ENCODE measurements at places on chromosomes 1 and 21.

GRCh38 chr1:153292185-153292584 lies 20.6 kb downstream of the PGLYRP3 start:
- no peak for DNase-seq

DNA sequence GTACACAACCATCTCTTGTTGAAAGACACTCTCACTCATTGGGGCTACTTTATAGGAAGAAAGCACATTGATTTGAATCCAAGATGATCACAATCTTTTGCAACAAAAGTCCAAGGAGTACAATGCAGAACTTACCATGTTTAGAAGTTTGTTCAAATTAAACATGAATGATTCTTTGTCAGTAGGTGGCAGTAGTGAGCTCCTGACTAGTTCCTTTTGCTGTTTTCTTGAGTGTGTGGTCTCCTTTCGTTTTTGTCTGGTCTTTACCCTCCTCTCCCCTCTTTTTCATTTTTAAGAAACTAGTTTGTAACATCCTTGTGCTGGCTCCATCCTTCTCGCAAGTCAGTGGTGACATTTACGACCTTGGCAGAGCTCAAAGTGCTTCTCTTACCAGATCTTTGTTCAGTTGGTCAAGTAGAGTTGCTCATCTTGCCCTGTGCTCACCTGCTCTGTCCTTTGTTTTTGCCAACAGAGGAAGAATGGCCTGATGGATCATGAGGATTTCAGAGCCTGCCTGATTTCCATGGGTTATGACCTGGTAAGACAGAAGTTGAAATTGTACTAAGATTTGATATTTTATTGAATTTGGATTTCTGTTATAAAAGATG lies 35.7 kb upstream of the MTR start:
- no peak for DNase-seq

- DNase-seq, result no peak
Observed at GRCh38 chr1:243791586-243792267, 58.3 kb downstream of the AKT3 start.

- DNase-seq, result peak; percentile 49
Observed at GRCh38 chr1:161185282-161185682, 8.0 kb upstream of the B4GALT3 start.

GRCh38 chr1:75543705-75544104 lies 67.2 kb downstream of the SLC44A5 start:
- DNase-seq, result no peak

GRCh38 chr1:204127597-204128242 lies 24.1 kb downstream of the ETNK2 start:
- DNase-seq, result no peak

DNA sequence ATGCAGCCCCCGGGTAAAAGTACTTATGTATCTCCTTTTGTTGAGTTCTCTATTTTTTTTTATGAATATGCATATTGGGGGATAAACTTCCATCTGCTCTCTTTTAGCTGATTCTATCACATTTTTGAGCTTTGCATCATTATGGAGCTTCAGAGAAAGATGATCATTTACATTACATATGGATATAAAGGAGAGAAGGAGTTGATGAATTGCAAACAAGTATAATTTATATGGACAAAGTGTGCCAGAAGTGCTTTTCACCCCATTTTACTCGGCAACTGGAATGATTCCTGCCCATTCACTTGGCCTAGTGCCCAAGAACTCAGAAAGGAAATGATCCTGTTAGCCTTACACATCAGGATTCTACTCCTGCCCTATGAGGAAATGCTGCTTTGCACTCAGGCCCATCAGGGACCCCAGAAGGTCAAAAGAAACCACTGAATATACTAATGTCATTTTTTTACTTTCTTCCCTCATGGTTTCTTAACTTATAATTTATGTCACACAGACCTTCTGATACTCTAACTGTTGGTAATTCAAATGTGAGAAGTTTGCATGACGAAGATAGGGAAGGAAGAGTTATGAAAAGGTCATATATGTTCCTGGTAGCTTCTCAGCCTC lies 65.6 kb downstream of the SAMSN1 start:
- no peak for DNase-seq

DNA sequence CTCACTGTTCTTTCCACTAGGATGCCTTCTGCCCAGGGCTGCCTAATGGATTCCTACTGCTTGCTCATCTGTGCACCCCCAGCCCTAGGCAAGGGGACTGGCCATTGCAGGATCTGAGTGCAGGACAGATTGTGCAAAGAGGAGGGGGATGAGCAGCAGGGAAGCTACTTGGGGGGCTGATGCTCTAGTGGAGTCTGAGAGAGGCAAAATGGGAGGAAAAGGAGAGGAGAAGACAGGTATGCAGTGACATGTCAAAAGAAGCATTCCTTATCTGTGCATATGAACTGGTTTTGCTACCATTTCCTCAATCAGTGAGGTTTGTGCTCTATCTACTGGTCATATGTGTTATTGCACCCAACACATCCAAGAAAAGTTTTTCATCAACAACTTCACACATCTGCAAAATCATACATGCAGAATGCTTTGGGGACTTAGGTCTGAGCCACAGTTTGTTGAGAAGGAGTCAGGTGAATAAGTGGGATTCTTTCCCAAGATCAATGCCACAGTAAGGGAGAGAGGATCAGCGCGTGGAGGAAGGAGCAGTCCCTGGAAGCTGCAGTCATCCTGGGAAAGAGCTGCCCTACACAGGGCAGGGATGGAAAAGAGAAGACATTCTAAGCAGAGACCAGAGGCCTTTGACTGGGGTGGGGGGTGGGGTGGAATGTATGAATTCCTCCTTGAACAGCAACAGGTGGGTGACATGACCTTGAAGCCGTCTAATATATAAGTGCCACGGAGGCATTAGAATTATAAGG lies 14.4 kb downstream of the SLC5A9 start:
- DNase-seq, result no peak

DNA sequence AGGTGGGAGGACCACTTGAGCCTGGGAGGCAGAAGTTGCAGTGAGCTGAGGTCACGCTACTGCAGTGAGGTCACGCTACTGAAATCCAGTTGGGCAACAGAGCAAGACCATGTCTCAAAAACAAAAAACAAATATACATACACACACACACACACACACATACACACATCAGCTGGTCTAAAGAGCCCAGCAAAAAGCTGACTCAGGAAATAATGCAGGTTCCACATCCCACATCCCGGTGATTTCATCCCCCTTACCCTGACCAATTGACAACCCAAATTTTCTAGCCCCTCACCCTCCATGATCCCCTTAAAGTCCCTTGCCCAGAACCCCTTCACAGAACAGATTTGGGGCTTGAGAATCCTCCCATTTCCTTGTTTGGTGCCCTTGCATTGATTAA lies 11.9 kb upstream of the CFHR4 start:
- DNase-seq, result no peak

DNA sequence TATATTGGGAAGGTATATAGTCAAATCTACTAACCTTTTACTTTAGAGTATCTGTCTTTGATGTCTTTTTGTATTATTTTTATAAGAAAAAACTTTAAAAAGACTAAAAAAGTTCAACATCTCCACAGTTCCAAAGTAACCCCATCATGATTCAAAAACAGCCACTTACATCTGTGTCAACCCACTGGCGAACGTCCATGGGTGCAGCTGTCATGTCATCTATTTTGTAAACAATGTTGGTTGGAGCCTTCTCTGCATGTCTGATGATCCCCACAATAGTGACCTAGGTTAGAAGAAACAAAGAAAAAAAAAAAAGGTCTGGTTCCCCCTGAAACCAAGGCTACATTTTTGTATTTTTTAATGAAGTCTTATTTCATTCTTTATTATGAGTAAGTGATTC lies 28.0 kb upstream of the SMPDL3B start:
- no peak for DNase-seq

- no peak for DNase-seq
Observed at GRCh38 chr1:31214316-31215064, 25.2 kb downstream of the NKAIN1 start.

GRCh38 chr1:169117599-169117998 lies 11.1 kb downstream of the ATP1B1 start:
- no peak for DNase-seq

DNA sequence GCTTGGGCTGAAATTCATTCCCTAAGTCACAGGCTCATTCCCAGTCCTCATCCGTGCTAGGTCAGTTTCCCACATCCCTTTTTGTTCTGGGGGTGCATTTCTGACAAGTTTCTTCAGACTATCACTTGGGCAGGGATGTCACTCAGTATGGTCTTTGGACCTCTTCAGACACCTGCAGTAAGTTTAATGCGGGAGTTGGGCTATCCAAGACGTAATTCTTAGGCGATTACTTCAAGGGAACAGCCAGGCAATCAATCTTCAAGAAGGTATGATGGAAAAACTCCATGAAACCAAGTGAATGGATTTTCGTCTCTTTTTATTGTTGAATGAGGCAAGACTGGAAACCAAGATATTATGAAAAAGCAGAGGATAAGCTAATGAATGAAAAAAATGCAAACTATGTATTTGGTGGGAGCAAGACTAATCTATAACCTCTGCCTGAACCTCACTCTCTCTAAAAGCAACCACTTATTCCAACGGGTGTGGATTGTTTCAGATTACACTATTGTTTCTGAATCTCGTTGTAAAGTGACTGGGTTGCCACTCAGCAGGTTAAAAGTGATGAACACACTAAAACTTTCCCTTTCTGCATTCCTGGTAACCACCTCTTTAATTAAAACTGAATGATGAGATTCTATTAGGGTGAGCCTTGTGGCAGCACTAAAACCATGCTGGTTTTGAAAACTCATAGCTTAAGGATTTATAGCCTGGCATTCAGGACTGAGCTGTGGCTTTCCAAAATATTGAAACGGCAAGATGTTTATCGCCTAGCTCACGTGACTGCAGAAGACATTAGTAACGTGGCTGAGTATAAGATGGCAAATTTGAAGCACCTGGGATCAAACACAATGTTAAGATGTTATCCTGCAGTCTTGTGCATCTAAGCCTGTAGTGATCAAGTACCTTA lies 1.1 kb downstream of the RASAL2 start:
- no peak for DNase-seq

DNA sequence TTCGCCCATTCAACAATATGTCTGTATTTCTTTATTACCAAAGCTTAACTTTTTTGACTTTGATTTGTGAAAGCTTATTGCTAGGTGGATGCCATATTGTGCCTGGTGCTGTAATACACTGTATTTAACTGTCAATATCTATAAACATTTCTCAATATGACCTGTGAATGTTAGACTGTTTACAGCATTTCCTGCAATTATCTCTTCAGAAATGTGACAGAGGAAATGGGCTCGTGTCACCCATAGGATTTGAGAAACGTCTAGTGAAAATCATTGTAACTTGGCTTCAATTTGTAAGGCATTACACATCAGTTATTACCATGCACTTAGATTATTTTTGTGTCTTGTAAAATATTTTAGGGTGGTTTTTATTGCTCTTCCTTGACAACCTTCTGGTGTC lies 237.8 kb upstream of the ADGRL2 start:
- DNase-seq, result no peak

DNA sequence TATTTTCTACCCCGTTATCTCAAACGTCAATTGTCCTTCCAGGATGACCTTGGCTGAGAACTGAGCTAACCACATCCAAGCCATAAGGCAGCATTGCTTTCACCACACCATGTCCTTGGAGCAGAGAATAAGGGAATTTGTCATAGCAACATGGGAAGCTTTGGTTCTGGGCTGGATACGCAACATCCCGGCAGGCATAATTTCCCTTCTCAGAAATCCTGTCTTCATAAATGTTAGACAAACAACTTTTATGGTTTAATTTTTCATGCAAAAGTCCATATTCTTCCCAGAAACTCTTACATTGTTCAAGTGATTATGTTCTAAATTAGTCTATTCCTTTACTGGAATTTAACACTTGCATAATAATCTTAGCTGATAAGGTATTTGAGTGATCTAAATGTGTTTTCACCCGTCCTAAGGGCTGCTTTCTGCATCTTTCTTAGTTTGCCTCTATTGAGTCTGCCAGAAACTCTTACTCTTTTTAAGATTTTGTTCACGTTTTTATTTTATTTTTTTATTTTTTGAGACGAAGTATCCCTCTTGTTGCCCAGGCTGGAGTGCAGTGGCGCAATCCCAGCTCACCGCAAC lies 51.8 kb downstream of the KCNJ15 start:
- no peak for DNase-seq

GRCh38 chr1:7550261-7550865 lies 220.7 kb upstream of the VAMP3 start:
- no peak for DNase-seq

- no peak for DNase-seq
Observed at GRCh38 chr1:204407295-204407971, 4.2 kb downstream of the PPP1R15B start.

DNA sequence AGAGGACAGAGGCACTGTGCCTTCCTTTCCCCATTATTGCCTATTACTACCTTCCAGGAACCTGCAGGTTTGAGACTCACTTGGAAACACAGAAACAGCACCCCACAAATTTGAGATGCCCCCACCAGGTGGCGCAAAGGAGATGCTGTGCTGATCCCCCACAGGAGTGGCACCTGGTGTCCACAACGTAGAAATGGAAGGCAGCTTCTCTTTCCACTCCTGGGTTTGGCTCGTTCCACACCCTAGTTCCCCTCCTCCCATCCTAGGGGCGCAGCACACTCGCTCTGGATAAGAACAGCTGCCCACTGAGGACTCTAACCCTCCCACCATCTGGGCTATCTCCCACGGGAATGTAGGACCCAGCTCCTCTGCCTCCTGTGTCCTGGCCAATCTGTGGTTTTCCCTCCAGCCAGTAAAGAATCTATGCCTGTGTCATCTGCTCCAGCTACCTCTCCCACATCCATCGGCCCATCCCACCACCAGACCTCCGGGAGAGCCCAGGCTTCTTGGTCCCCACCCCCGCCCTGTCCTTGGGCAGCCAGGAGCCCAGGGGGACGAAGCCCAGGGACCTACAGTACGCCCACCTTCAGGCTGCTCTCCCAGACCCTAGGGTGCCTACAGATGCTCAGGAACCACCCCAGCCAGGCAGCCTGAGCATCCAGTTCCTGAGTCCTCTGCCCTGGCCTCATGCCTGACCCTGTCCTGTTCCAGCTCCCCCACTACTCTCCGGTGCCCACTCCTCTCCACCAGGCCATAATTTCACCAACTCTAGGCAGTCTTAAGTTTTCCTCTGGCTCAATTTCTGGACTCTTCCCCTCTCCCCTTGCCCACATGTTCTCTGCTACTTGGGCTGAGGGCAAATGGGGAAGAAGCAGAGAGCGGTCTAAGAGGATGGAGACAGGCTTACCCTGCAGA lies 549 bp downstream of the THBS3 start:
- DNase-seq, result peak; percentile 61

DNA sequence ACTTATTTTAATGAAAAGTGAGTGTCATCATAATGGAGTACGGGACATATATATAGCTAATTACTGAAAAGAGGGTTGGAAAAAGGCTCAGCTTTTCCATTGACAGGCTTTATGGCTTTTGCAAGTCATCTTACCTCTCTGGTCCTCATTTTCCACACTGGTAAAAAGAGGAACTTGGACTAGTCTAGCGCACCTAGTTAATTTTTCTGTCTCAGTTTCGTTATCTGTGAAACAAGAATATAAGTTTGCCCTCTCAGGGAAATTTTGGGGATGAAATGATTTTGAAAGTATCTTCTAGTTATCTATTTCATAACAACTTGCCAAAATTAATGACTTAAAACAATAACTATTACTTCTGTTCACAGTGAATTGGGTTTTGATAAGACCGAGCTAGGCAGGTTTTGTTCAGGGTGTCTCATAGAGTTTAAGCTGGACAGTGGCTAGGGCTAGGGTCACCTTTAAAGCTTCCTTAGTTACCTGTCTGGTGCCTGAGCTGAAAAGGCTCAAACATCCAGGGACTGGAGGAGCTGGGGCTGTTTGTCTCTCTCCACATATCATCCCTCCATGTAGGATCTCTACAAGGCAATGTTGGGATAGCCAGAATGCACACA lies 91.7 kb downstream of the TYW3 start:
- DNase-seq, result no peak

GRCh38 chr21:39181205-39181818 lies 1.9 kb downstream of the PSMG1 start:
- no peak for DNase-seq
